Right hindlimb (tissue), 1 donor: ENCODE measurements at places on chromosomes 11 and 22.

GRCh38 chr22:40210818-40211217, 33.1 kb downstream of the TNRC6B start:
- no peak for DNase-seq

DNA sequence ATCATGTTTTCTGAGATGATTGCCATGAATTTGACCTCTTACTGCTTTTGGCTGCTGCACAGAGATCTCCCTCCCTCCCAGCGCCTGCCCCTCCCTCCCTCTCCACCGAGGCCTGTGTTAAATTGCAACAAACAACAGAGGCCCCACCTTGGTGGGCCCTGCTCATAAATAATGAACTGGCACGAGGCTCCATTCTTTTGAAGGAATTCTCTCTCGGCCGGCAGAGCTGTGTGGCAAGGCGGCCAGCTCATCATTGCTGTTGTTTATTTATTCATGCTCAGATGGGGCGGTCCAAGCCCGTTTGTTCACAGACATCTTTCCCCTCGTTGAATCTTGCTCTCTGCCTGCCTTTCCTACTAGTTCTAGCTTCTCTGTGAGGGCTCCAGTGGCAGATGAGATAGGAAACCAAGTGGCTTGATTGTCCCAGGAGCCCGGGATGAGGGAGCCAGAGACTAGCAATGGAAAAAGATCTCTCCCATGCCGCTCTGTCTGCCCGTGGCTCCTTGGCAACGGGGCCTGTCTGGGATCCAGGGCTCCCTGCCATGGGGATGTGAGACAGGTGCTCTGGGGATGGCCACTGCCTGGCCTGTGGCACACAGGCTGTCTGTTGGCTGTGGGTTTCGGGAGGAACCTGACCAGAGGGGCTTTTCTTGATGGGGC, 192.6 kb downstream of the DSCAML1 start:
- no peak for DNase-seq

GRCh38 chr11:32094923-32095322, 4.0 kb downstream of the RCN1 start:
- no peak for DNase-seq

DNA sequence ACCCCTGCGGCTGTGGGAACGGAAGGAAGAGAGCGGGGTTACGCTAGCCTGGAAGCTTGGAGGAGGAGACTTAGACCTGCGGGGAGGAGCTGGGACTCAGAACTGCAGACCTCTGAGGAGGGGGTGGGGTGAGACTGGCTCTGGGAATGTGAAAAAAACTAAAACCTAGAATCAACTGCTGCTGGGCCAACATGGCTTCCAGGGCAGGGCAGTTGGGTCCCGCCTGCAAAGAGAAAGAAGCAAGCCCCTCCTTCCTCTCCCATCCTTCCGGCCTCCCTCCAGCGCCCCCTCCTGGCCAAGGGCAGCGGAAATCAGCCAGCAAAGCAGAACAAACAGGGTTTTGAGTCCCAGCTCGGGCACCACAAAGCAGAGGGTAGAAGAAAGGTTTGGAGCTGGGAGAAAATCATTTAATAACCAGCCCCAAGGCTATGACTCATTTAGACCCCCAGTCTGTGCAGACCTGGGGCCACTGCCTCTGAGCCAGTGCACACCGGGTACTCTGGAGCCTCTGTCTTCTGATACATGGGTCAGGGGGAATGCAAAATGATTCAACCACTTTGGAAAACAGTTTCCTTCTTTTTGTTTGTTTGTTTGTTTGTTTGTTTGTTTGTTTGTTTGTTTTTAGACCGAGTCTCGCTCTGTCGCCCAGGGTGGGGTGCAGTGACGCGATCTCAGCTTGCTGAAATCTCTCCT, 7.3 kb upstream of the NCF4 start:
- peak; percentile 62 for DNase-seq

DNA sequence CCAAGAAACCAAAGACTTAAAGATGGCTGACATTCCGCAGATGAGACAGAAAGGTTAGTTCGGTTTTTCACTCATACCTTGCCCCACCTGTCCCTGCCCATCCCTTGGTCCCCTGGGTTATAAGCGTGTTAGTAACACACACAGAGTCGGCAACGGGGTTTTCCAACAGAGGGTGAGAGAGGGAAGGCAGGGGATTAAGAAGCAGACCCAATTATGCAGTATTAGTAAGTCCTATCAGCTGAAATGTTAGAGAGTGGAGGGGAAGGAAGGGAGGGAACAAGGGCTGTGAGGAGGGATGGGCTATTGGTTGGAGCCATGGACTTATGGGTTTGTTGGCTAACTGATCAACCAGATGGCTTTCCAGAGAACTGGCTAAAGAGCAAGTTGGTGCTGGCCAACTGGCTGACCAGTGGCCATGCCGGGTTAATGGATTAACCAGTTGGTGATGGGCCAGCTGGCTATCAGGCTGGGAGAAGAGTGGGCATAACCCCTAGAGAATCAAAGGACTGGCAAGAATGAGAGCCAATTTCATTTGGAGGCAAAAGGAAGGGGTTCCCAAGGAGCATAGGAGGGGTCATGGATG, 45.5 kb downstream of the NRXN2 start:
- no peak for DNase-seq

GRCh38 chr22:40729284-40729683, 50.0 kb downstream of the MCHR1 start:
- DNase-seq, result no peak

DNA sequence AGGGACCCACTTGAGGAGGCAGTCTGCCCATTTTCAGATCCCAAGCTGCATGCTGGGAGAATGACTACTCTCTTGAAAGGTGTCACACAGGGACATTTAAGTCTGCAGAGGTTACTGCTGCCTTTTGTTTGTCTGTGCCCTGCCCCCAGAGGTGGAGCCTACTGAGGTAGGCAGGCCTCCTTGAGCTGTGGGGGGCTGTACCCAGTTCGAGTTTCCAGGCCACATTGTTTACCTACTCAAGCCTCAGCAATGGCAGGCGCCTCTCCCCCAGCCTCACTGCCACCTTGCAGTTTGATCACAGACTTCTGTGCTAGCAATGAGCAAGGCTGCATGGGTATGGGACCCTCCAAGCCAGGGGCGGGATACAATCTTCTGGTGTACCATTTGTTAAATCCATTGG, 126.0 kb downstream of the OR4A5 start:
- DNase-seq, result no peak

DNA sequence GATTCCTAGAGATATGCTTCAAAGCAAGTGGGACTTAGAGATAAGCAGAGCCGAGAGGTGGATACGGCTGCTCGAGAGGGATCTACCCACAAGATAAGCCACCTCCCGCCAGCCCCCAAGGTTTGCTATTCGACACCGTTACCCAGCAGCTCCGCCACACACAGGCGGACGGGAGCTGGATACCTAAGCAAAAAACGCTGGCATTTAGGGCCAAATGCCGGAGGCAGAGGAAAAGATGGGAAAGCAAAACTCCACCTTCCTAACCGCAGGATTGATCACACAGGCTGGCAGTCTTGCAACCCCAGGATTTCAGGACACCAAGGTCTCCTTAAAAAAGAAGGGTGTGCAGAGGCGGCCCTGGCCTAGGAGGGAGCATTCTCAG, 709 bp downstream of the FTH1 start:
- DNase-seq, result no peak

DNA sequence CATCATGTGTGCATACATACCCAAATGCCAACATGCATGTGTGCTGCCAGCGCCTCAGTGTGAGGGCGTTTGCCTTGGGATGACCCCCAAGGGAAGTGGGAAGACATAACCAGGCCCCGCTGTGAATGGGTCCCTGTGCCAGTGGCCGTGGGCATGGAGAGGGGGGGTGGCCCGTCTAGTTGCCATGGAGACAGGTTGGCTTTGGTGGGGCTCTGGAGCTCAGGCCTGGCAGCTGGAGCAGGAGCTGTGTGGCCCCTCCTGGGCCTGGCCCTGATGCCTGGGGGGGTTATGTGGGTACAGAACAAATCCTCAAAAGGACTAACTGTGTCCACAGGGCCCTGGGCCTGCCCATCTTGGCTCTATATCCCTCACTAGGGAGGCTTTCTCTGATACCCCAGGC, 8.0 kb downstream of the SYT7 start:
- no peak for DNase-seq

DNA sequence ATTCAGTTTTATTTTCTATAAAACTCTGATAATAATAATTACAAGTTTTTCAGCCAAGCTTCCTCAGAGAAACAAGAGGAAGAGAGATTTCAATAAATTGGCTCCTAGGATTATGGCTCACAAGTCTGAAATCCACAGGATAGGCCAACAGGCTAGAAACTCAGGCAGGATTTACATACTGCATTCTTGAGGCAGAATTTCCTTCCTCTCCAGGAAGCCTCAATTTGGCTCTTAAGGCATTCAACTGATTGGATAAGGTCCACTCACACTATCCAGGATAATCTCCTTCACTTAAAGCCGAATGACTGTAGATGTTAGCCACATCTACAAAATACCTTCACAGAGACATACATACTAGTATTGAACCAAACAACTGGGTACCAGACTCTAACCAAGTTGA, 120.3 kb upstream of the FAT3 start:
- DNase-seq, result no peak

DNA sequence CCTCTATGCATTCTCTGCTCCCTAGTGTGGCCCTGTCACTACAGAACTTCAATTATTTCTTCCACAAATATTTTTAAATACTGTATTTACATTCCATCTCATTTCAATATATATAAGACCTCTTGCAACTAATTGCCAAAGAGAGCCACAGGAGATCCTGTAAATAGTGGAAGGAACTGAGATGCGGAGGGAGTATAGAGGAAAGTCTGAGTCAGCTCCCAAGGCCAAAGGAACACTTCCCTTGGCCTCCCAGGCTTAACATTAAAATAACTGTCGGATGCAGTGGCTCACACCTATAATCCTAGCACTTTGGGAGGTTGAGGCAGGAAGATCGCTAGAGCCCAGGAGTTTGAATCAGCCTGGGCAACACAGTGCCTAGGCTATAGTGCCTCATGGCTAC, 31.2 kb downstream of the RBFOX2 start:
- no peak for DNase-seq

DNA sequence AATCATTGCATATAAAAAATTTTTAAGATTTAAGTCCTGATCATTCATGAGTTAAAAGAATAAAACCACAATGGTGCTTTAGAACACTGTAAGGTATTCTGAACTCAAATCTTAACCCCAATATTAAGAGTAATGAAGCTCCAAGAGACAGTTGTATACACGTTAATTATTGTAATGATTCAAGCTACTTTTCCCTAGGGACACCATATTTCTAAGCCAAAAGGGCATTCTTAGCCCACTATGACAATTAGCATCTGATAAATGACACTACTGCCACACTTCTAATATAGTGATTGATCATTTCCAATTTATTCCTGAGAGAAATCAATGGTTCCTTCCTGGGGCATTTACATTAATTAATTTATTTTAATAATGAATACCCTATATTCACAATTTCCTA, 21.7 kb downstream of the FANCF start:
- no peak for DNase-seq

DNA sequence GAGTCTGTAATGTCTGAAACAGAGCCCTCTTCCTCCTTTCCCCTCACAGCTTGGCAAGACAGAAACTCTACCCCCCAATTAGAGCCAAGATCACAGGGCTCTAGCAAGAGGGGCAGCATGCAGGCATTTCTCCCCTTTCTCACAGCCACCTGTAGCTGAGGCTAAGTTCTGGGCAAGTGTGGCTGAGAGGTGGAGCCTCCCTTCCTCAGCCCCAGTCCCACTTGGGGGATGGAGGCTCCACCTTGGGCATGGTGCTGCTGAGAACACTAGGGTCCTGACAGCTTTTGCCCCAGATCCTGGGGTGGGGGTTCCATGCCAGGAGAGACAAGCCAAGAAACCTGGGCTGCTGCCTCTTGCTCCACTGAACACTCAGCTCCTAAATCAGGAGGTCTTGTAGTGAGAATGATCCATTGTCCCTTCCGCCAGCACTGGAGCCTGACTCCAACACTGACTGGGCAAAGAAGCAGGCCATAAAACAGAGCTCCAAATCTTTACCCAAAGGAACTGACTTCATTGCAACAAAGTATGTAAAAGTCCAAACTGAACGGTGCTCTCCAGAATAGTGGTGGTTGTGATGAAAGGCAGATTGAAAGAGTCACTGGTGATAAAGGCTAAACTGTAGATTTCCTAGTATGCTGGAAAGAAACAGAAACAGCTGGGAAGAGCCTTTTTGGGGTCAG, 25.6 kb downstream of the NARS2 start:
- DNase-seq, result peak; percentile 51
